ENCODE measurements at places on chromosomes 16 and 17. TPM values are rescaled to one million over a fixed set of nuclear protein-coding genes. Genes with fewer than 3 reads are reported as not detected.

Gene MYOCD
- total RNA-seq, result not detected

DNA sequence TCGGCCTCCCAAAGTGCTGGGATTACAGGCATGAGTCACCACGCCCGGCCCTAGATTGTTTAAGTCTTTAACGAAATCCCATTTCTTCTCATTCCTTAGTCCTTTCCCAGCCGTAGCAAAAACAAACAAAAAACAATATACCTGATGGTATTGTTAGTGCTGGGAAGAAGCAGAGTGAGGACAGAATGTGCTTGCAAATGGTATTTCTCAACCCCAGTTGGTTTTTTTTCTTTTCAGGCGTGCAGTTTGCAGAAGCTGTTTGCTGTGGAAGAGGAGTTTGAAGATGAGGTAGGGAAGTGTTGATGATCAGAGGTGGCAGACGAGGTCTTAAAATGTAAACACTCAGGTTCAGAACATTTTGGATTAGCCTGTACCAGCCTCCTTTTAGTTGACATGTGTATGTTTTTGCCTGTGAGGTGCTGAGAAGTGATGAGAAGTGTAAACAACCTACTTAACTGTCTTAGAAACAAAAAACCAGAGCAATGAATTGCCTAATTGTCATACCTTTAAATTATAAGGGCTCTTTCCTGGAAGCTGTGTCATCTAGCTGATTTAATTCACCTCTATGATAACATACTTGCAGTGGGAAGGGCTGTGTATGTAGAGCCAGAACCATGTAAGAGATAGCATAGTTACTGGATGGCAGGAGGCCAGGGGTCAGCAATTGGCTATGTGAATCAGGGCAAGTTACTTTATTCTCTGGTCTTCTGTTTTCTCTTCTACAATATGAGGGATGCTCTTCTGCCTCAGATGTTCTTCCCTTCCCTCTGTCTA, 3.4 kb downstream of the HROB start:
- no peak for DNase-seq

- no peak for DNase-seq
Observed at GRCh38 chr17:49928837-49929475, 40.0 kb upstream of the DLX4 start.

DNA sequence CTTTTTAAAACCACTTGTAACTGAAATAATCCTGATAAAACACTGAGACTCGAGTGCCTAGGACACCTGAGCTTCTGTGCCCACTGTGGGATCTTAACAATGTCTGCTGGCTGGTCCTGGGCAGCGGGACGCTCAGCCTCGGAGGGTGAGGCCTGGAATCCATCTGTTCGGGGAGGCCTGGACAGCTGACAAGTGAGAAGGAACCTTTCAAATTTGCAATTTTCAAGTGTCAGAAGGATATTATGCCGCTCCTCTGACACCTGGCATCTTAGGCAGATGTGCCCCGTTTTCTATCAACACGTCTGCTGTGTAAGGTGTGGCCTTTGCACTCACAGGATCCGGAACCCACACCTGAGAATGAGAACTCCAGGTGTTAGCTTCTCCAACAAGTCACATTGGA, 33.1 kb upstream of the C16orf78 start:
- no peak for DNase-seq

- no peak for DNase-seq
Observed at GRCh38 chr17:1095853-1096173, 84.0 kb downstream of the ABR start.

DNA sequence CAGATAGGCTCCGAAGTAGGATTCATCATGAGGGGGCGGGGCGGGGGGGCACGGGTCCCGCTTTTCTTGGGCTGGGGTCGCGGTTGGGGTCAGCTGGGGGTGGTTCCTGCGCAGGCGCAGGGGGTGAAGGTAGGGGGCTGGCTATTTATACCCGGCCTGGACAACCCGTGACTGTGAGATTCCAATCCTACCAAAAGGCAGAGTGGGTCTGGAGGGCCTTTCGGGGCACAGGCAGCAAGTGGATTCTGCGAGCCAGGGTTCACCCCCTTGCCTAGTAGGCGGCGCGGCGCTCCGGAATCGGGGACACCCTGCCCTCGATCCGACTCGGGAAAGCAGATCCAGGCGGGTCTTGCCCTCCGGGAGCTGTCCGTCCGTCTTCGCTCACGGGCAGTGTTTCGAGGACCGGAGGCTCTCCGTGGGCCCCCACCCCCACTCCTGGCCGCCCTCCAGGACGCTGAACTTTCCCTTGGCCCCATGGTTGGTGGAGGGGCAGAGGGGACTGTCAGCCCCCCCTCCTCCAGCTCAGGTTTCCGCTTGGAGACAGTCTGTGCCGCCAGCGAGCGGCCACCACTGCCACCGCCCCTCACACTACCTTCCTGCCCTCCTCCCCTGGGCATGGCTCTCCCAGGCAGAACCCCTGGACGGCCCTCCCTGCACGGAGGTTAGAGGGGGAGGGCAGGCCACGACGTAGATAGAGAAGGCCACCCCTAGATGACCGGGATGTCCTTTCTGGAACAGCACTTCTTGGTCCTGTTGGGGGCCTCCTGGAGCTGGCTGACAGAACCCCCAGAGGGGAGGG, 634 bp downstream of the SLC2A4 start:
- no peak for DNase-seq

DNA sequence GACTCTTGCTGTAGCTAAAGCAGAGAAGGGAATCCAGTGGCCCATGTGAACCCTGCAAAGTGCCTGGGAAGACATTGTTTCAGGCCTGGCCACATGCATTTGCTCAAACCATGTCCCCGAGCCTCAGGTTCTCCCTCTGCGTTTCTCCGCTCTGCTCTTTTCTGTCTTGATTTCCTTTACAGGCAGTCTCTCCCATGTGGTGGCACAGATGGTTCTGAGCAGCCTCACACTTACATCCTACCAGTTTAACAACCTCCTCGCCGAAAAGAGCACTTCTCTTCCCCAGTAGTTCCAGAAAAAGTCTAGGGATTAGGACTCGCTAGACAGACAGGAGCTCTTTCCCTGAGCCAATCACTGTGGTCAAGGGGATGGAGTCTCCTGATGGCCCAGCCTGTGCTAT, 28.3 kb upstream of the MYH10 start:
- DNase-seq, result no peak

GRCh38 chr17:51373489-51374152, 113.3 kb downstream of the UTP18 start:
- DNase-seq, result no peak
